ENCODE measurements at places on chromosomes 4 and X.
A peak's percentile ranks its signal among the peaks of the same experiment; 100 is the strongest.

GRCh38 chr4:74433043-74433442, 11.9 kb upstream of the AREG start:
- H3K4me1 ChIP-seq, result peaks cover 2% of the 10 kb centered on the region
- H3K4me3 ChIP-seq, result no peak overlapping the region
- no peaks in the 10 kb centered on the region for H3K27me3 ChIP-seq
- DNase-seq, result no peak
- H3K27ac ChIP-seq, result no peak overlapping the region

DNA sequence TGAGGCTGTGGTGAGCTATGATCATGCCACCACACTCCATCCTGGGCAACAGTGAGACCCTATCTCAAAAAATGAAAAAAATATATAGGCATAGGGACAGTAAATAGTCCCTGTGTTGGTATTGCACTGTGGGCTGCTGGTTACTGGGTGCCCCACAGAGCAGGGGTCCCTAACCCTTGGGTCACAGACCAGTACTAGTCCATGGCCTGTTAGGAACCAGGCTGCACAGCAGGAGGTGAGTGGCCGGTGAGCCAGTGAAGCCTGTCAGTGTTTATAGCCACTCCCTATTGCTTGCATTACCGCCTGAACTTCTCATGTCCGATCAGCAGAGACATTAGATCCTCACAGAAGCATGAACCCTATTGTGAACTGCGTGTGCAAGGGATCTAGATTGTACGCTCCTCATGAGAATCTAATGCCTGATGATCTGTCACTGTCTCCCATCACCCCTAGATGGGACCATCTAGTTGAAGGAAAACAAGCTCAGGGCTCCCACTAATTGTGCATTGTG, 106.5 kb downstream of the TNIP2 start:
- H3K4me3 ChIP-seq, result no peak overlapping the region
- H3K27ac ChIP-seq, result no peak overlapping the region

GRCh38 chr4:10002278-10002677, 19.0 kb downstream of the SLC2A9 start:
- no peak for DNase-seq
- peaks cover 4% of the 10 kb centered on the region for H3K4me1 ChIP-seq
- no peak overlapping the region for H3K4me3 ChIP-seq
- H3K27me3 ChIP-seq, result no peaks in the 10 kb centered on the region
- no peak overlapping the region for H3K27ac ChIP-seq

DNA sequence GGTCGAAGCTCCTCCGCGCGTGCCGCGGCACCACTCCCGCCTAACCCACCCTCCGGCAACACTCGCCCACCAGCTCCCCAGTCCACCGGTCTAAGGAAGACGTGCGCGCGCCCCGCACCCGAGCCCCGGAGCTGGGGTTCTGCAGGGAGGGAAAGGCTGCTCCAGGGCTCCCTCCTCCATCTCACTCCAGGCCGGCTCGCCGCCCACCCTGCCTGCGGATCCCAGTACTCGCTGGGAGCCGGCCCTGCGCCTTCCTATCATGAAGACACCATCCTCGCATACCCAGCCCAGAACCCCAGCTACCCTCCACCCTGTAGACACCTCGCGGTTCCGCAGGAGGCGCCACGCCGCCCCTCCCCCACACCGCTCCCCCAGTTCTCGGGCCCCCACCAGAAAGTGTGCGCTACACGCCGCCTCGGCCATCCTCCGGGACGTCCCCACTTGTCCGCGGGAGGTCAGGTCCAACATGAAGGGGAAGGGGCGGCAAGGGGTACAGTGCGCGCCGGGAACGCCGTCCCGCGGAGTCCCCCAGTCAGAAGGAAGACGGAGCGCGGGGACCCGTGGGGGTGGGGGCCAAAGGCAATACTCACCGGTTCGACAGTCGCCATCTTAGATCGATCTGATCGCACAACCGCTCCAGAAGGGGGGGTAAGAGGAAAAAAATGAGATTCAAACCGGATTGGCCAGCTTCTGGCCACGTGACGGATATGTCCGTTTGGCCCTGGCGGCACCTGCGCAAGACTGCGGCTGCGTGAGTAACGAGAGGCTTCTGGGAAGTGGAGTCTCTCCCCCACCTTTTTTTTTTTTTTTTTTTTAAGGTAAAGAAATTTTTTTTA, at the start of gene EIF4E:
Gene EIF4E, minus strand, starts transcription at position 629 of the 836 bp plus-strand sequence. Its CDS starts 21 bp downstream, at position 608.
- no peaks in the 10 kb centered on the region for H3K27me3 ChIP-seq
- H3K36me3 ChIP-seq, result peaks cover 32% of the 10 kb centered on the region
- peak within 1 kb of the TSS; percentile 84 for H3K27ac ChIP-seq
- no peaks in the 10 kb centered on the region for H3K4me1 ChIP-seq

DNA sequence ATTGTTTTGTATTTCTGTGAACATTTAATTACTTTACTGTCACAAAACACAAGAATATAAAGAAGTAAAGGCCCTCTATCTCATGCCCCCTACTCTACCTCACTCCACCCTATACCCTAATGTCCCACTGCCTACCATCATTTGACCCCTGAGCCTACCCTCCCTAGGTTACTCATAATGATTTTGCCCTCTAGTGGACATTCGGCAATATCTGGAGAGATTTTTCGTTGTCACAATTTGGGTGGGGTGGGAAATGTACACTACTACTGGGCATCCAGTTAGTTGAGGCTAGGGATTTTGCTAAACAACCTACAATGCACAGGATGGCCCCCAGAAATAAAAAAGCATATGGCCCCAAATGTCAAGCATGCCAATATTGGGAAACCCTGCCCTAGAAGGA, 10.2 kb downstream of the TEX13A start:
- DNase-seq, result no peak
- H3K27me3 ChIP-seq, result no peaks in the 10 kb centered on the region
- H3K4me3 ChIP-seq, result no peak overlapping the region
- no peaks in the 10 kb centered on the region for H3K4me1 ChIP-seq
- H3K27ac ChIP-seq, result no peak overlapping the region

DNA sequence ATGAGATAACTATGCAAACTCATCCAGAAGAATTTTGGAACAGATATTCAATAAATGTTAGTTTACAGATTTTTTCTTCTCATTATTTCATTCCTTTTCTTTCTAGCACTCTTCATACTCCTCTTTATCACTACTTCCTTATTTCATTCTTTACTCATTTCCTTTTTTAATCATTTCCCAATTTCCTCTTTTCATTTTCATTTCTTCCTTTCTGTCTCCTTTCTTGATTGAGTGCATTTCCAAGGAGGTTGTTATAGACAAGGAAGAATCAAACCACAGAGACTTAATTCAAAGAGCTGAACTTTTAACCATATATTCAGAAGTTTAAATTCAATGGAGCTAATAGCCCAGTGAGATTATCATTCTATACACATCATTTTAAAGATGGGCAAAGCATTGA, 600.7 kb downstream of the ARAP2 start:
- no peaks in the 10 kb centered on the region for H3K27me3 ChIP-seq
- no peak overlapping the region for H3K27ac ChIP-seq
- no peak for DNase-seq
- no peaks in the 10 kb centered on the region for H3K4me1 ChIP-seq

DNA sequence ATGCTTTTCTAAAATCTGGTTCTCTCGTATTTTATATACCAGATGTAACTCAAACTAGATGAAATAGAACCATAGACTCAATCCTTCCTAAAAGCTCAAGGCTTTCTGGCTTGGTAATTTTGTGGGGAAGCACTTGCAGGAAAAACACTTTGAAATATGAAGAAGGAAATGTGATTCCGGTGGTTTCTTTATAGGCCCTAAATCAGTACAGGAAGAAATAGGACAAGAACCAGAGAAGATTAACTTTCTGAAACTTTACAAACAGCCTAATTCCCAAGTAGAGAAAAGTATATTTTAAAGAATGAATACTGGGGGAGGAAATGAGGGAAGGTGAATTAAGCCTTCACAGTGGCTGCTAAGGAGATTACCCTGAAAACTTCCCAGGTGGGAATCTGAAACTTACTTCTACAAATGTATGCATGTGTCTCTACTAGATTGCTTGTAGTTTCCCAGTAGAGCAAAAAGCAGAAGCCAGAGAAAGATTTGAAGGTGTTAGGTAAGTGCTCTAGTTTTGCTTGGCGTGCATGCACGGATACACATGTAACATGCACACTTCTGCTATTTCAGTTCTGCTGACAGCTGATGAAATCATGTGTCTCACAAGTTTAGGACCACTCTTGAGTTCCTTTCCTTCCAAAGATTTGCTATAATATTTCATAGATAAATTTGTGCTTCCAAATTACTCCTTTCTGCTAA, 92.1 kb downstream of the AFF1 start:
- no peak overlapping the region for H3K27ac ChIP-seq
- no peak overlapping the region for H3K4me3 ChIP-seq
- DNase-seq, result no peak
- no peaks in the 10 kb centered on the region for H3K36me3 ChIP-seq
- peaks cover 19% of the 10 kb centered on the region for H3K4me1 ChIP-seq

DNA sequence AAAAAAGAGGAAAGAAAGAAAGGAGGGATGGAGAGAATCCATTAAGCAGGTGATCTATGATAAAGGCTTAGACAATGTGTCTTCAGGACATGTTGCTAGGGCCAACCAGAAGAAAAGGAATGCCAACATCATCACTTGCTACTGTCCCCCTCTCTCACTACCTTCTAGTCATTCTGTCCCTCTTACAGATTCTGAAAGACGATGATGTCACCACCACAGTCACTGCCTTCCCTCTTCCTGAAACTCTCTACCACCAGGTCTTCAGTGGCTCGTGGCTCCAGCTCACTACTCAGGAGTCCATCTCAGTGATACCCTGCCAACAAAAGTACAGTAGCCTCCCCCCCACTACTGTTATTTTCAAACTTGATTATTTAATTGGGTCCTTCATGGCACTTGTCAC, 64.0 kb downstream of the KCNIP4 start:
- H3K4me3 ChIP-seq, result no peak overlapping the region
- H3K4me1 ChIP-seq, result no peaks in the 10 kb centered on the region
- no peak overlapping the region for H3K27ac ChIP-seq

DNA sequence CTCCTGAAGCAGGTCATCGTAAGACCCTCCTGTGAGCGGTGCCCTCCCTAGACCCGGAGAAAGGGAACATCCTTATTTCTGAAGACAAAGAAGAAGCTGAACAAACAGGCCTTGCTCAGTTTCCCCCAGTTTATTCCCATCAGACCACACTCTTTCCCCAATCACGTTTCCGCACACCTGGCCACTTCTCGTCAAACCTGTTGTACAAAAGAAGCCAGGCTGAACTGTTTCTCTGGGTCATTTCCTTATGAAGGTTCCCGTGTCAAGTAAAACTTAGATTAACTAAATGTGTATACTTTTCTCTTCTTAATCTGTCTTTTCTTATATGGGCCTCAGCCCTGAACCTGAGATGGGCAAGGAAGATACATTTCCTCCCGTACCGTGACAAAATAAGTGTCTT, 111.6 kb upstream of the ENPP6 start:
- no peaks in the 10 kb centered on the region for H3K27me3 ChIP-seq
- H3K27ac ChIP-seq, result no peak overlapping the region
- H3K4me3 ChIP-seq, result no peak overlapping the region
- DNase-seq, result no peak
- H3K4me1 ChIP-seq, result peaks cover 2% of the 10 kb centered on the region

DNA sequence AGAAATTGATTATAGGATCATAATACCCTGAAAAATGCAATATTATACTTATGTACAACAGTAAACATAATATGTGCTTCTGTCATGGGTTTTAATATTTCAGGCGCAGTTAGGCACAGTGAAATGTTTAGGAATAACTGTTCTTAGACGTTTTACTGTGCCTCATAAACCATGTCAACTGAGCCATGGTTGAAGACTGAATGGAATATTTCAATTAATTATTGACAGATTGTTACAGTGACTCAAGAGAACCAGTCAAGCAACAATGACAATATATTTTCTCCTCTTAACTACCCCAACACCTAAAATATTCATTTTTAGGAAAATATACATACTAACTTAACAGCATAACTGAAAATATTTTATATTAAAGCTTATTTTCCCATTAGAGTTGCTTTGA, 852.7 kb upstream of the FRG1 start:
- no peaks in the 10 kb centered on the region for H3K27me3 ChIP-seq
- no peak overlapping the region for H3K27ac ChIP-seq
- no peak for DNase-seq
- H3K36me3 ChIP-seq, result no peaks in the 10 kb centered on the region
- H3K4me1 ChIP-seq, result no peaks in the 10 kb centered on the region

GRCh38 chr4:80312124-80312523, 23.4 kb upstream of the CFAP299 start:
- no peaks in the 10 kb centered on the region for H3K27me3 ChIP-seq
- no peak overlapping the region for H3K27ac ChIP-seq
- no peak for DNase-seq
- no peaks in the 10 kb centered on the region for H3K36me3 ChIP-seq
- H3K4me1 ChIP-seq, result no peaks in the 10 kb centered on the region

DNA sequence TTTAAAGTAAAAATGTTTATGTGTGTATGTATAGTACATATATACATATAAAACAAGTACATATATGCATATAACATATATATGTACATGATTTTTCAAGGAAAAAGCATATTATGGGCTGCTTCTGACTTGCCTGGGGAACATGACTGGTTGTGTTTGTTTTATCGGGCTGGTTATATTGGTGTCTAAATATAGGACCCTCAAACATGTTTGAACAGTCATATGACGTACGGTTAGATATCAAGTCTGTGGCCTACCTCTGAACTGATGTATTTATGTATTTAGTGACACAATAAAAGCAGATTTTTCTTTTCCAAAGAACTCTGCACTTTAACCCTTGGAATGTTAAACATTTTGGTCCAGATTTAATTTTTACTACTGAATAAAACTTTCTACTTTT, 37.9 kb upstream of the ARSD start:
- no peaks in the 10 kb centered on the region for H3K4me1 ChIP-seq
- no peak for DNase-seq
- H3K4me3 ChIP-seq, result no peak overlapping the region

DNA sequence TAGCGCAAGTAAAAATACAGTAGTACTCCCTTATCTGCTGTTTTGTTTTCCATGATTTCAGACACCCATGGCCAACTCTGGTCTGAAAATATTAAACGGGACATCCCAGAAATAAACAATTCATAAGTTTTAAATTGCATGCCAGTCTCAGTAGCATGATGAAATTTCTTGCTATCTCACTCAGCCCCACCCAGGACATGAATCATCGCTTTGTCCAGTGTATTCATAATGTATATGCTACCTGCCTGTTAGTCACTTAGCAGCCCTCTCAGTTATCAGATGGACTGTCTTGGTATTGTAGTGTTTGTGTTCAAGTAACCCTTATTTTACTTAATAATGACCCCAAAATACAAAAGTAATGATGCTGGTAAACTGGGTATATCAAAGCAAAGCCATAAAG, 158.2 kb upstream of the DDIT4L start:
- H3K4me3 ChIP-seq, result no peak overlapping the region
- H3K36me3 ChIP-seq, result no peaks in the 10 kb centered on the region
- H3K27me3 ChIP-seq, result no peaks in the 10 kb centered on the region

GRCh38 chr4:182604161-182604622, 313.0 kb downstream of the DCTD start:
- peaks cover 47% of the 10 kb centered on the region for H3K36me3 ChIP-seq
- H3K4me1 ChIP-seq, result no peaks in the 10 kb centered on the region
- H3K27ac ChIP-seq, result no peak overlapping the region
- H3K27me3 ChIP-seq, result no peaks in the 10 kb centered on the region
- DNase-seq, result no peak

DNA sequence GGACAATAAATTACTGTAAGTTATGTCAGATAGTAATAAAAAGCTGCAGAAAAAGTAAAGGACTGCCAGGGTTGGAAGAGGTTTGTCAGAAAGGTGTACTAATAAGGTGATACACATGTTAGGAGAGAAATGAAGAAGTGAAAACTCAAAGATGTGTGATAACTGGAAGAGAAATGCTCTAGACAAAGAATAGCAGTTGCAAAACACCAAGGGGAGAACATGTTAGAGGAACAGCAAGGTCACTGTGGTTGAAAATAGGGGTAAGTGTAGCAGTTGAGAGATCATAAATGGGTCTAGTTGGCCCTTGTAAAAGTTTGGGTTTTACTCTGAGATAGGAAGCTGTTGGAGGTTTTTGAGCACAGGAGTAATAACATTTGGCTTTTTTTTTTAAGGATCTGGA, 46.9 kb downstream of the HSPA4L start:
- no peak overlapping the region for H3K4me3 ChIP-seq
- no peak overlapping the region for H3K27ac ChIP-seq
- H3K27me3 ChIP-seq, result no peaks in the 10 kb centered on the region
- H3K4me1 ChIP-seq, result no peaks in the 10 kb centered on the region
